ENCODE measurements at places on chromosomes 3 and 15. TPM values are rescaled to one million over a fixed set of nuclear protein-coding genes. Genes with fewer than 3 reads are reported as not detected.

Gene CMTM7
- 2.9 TPM for total RNA-seq

Gene GNB4
- 11.9 TPM for total RNA-seq

Gene SLC30A4
- total RNA-seq, result 2.8 TPM

Gene SFMBT1
- 15.9 TPM for total RNA-seq

Gene LSAMP
- total RNA-seq, result 1.2 TPM

Gene FAN1
- 25.3 TPM for total RNA-seq

Gene C2CD4B
- 1.9 TPM for total RNA-seq

Gene ECE2
- not detected for total RNA-seq

Gene NTRK3
- 1.6 TPM for total RNA-seq

Data from left ventricle myocardium inferior (tissue), 1 donor.